ENCODE measurements at places on chromosomes 3 and 15. TPM values are rescaled to one million over a fixed set of nuclear protein-coding genes. Genes with fewer than 3 reads are reported as not detected.

NOX5 gene
- 0.16 TPM for total RNA-seq

BRK1 gene
- total RNA-seq: 169 TPM

GNB5 gene
- total RNA-seq: 55.8 TPM

ZIC1 gene
- total RNA-seq: not detected

PPM1M gene
- total RNA-seq: 4.2 TPM

CCR3 gene
- not detected for total RNA-seq

COL6A6 gene
- total RNA-seq: not detected

Measured in A549 treated with GW870086 at 1 μM for 4 hours (cell line).